NCI-H1048 (cell line): ENCODE measurements at places on chromosomes 6 and 20.
A peak's percentile ranks its signal among the peaks of the same experiment; 100 is the strongest.

GRCh38 chr6:158653577-158654354 is 3.9 kb downstream of the SYTL3 start:
- DNase-seq: no peak

GRCh38 chr6:133973109-133973971 is 20.3 kb downstream of the TBPL1 start:
- no peak for DNase-seq

DNA sequence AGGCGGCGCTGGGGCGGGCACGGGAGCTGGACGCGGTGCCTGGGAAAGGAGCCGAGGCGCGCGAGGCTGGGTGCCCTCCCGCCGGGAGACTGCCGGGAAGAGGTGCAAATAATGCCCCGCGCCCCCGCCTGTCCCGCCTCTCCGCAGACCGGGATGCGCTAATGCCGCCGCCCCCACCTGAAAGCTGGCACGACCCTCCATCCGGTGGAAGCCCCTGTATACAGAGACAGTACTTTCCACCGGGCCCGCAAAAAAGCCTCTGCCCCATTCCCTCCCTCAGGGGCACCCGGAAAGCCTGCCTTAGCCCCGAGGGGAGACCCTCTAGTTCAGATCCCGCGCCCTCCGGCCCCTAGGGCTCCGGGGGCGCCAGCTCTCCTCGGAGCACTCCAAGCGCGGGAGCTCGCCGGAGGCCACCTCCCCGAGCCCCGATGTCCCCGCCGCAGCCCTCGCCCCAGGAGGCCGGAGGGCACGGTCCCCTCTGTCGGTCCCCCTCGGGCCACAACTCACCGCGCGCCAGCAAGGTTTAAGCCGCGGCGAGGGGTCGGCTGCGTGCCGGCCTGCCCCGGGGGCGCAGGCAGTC is 1.2 kb downstream of the GRM4 start:
- no peak for DNase-seq

- DNase-seq: no peak
Observed at GRCh38 chr6:38387461-38387860, 252.3 kb downstream of the BTBD9 start.

DNA sequence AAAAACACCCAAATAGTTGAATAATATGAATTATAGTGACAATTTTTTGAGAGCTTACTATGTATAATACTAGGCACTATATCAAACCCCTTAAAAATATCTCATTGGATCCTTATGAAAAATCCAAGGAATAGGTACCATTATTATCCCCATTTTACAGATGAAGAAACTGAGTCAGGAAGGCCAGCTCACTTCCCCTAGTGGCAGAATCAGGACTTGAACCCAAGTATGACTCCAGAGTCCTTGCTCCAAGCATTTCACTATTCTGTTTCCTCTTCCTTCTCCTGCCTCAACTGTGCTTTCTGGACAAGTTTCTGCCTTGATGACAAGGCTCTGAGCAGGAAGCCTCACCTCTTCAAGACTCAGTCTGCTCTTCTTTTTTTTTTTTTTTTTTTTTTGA is 10.8 kb upstream of the PARD6B start:
- no peak for DNase-seq

GRCh38 chr6:25004357-25004756 is 68.6 kb upstream of the RIPOR2 start:
- no peak for DNase-seq

- no peak for DNase-seq
Observed at GRCh38 chr6:159828074-159828473, 28.0 kb downstream of the PNLDC1 start.

GRCh38 chr20:32167552-32167951 is 40.0 kb downstream of the PLAGL2 start:
- DNase-seq: no peak

DNA sequence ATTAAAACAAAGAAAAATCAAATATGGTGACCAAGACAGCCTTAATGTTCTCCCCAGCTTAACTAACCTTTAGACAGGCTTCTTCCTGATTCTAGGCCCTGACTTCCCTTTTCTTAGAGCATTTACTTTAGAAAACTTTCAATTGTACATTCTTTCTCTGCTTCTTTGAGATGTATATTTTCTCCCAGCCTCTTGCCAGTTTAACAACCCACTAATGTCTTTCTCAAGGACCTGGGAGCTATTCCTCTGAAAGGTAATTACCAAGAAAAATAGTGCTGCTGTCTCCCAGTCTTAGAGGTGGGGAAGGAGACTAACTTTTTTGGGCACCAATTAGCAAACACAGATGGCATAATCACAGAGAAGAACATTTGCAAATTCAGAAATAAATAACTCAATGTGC is 62.8 kb upstream of the KCNQ5 start:
- no peak for DNase-seq

DNA sequence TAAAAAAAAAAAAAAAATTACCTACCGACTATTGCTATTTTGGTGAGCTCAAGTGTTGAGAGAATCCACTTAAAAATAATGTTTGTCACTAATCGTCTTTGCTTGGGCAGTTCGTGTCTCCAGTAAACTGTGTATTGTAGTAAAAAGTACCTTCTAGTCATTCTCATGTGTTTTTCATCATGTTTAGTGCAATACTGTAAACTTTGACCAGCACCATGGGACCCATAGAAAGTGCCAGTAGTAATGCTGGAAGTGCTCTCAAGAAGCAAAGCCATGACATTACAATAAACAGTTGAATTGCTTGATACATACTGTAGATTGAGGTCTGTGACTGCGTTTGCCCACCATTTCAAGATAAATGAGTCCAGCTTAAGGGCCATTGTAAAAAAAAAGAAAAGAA is 395.2 kb downstream of the BCKDHB start:
- DNase-seq: no peak

DNA sequence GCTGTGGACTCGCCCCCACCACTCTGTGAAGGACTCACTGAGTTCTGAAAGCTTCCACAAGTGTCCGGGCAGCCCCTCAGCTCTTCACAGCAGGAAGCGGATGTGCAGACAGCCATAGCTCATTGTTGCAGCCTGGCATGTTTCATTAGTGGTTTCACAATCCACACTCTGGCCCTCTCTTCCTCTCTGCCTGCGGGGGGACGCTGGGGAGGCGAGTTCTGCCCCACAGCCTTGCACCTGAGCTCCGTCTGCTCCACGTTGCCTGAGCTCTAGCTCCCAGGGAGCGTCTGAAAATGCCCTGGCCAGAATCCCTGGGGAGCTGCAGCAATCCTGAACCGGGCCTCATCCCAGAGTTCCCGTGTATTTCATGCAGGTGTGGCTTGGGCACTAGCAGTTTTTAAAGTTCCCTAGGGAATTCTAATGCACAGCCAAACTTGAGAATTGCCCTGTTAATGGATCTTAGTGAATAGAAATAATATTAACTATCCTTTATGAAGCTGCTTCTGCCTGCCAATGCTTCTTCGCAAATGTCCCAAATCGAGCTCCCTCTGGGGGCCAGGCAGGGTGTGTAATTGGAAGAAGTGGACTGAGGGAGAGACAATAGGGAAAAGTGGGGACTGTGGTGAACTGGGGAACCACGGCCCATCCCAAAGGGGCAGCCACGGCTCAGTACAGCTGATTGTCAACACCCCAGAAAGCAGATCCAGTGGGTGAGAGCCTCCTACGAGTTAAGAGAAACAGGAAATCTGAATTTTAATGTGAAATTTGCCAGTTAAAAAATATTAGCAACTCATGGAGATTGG is 51.5 kb downstream of the CTCFL start:
- no peak for DNase-seq

DNA sequence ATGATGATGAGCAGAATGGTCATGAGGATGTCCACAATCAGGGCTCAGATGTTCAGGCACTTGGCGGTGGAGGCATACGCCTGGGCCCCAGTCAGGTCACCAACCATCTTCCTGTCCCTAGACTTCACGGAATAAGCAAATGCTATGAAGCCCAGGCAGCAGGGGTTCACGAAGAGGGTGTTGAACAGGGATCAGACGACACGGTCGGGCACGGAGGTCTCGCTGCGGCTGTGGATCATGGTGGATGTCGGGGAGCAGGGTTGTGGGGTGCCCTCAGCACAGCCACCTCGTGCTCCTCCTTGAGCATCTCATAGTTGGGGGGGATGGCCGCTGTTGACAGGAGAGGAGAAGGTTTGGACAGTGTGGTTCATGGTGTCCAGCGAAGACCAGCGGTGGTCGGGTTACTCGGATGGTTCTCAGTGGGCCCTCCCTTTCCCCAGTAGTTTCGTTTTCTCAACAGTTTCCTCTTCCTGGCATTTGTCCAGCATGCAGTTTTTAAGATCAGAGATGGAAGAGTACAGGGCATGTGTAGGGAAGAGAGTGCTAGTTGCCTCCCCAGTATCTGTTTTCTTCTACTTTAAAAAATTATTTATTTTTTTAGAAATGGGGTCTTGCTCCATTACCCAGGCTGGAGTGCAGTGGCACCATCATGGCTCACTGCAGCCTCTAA is 20.3 kb upstream of the SPDEF start:
- DNase-seq: no peak

DNA sequence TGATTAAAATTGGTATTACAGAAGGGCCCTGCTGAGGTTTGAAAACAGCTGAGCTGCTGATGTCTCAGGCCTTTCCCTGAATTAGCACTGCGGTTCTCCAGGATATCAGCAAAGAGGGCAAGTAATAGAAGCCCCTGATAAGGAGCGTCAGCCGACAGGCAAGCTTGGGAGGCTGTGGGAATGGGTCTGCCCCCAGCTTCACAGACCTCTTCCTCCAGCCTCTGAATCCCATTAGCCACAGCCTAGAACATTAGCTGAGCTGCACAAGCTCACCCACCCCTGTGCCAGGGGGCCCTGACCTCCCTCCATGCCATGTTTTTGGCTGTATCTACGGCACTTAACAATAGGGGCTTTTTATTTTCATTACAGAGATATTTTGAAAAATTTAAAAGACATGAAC is 59.9 kb downstream of the VAPB start:
- no peak for DNase-seq

- DNase-seq: no peak
Observed at GRCh38 chr6:170232186-170233002, 58.5 kb downstream of the DLL1 start.

- DNase-seq: no peak
Observed at GRCh38 chr6:35955970-35956369, 35.1 kb upstream of the SRPK1 start.

DNA sequence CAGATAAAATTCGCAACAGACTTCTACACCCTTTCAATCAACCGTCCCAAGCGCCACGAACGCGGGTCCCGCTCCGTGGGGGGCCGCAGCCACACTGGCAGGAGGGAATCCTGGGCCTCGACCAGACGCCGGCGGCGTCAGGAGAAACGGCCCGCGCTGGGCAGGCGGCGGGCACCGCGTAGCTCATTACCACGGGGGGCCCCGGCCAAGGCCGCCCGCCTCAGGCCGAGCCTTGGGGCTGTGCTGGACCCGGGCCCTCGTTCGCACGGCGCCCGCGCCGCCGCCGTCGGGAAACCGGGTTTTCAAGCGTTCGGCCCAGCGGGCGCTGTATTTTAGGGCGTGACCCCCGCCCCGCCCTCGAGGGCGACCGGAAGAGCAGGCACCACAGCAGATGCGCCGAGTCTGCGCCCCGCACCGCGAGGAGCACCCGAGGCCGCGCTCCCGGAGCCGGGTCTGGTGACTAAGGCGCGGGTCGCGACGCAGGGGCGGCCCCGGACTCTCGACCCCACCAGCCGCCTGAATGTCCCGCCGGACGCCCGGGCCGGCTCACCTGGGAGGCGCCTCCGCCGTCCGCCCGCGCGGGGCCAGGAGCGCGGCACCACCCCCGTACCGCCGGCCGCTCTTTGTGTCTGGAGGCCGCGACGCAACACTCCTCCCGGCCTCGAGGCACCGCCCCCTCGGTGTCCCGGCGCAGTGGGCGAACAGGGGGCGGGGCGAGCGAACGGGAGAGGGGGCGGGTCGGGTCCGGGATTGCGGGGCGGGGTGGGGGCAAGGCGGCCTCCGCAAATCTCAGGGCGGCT is at the start of gene NINL:
Gene NINL (minus strand): TSS at position 627 of the 800 bp plus-strand sequence. CDS start 58,944 bp downstream, outside the sequence.
- DNase-seq: peak; percentile 56

DNA sequence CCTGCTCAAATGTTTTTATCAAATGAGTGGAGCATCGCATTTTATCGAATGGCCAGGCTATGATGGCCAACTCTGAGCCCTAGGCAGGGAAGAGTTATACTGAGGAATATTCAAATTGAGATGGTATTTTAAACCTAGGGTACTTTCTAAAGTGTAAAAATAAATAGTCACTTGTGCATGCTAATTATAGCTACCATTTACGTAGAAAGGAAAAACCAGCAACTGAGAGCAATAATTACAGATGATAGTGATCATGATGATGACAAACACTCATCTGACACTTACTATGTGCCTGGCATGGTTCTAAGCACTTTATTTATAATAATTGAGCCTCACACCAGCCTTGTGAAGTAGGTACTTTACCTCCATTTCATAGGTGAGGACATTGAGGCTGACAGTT is 455.7 kb downstream of the CD83 start:
- DNase-seq: no peak

DNA sequence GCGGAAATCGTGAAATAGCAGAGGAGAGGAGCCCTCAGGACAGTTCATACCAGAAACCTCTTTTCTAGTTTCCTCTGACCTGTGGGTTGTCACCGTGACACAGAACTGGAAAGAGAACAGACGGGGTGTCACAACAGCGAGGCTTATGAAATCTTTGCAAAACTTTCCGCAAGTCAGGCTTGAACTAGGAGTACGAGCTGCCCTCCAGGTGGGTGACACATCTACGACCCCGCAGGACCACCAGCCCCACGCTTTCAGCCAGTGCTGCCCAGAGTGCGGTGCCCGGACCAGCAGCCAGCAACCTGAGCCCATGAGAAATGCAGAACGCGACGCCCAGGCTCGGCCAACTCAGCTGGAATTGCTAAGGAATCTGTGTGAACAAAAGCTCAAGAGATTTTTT is 30.8 kb downstream of the WRNIP1 start:
- no peak for DNase-seq

DNA sequence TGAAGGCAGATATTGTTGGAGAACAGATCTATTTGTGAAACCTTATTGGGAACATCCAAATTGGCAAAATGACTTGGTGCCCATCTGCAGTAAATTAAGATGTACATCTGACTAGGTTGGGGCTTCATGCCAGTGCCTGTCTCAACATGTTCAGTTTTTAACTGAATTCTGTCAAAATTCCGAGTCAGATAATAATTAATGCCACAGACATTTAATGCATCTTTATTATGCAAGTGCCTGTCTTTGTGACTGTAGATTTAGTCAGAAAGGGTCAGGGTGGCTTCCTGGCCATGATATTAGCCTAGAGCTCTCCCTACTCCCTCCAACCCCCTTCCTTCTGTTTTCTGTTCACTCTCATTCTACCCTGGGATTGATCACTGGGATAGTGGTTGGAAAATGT is 199.3 kb upstream of the FLRT3 start:
- DNase-seq: no peak

GRCh38 chr6:73732845-73733675 is 37.1 kb downstream of the CD109 start:
- DNase-seq: peak; percentile 13
